ENCODE measurements at places on chromosomes 5 and 9.

DNA sequence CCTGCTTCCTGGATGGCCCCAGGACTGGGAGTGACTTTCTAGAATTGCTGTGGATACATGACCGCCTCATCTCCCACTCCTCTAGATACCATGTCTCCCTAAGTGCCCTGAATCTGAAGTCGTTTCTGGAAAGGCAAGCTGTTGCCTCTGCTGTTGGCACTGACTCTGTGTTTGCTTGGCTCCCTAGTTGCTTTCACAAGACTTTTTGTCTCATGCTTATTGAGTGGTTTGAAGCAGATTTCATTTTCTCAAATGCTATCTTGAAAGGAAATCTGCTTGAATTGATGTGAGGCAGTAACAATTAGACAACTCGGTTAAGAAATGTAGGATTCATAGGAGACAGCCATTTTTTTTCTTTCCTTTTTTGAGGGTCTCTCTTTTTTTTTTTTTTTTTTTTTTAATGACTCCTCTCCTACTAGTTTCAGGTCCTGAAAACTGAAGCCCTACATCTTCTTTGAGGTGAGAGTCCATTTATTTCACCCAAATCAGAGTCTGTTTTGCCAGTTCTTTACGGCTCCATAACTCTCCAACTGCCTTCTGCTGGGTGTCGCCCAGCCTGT lies 65.9 kb downstream of the PRDM6 start:
- DNase-seq: no peak

DNA sequence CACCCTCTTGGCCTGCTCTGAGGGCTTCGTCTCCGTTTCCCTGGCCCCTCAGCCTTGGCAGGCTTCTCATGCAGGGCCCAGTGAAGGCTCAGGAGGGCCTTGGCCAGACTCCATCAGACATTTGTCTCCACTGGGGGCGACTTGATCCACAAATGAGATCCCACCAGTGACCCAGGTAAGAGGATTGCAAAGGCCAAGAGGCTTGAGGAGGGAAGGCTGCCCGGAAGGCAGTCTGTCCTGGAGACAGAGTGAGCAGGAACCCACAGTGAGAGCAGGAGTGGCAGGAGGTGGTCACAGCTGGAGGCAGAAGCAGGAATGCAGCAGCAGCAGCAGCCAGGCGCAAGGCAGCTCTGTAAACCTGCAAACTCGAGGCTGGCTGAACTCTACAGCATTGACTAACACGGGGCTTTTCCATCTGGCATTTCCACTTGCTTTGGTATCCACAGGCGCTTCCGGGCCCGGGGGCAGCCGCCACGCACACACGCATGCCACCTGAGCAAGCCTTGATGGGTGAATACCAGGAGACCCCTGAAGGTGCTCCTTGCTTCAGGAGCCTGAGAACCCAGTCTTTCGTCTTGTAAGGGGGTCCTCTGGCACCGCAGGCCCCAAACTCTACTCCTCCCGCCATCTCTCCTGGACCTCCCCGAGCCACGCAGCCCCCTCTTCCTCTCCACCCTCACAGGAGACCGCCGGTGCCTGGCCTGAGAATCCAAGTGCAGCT lies 14.7 kb downstream of the MGAT1 start:
- DNase-seq: no peak

- DNase-seq: no peak
Observed at GRCh38 chr5:170269579-170269978, 28.0 kb downstream of the LCP2 start.

DNA sequence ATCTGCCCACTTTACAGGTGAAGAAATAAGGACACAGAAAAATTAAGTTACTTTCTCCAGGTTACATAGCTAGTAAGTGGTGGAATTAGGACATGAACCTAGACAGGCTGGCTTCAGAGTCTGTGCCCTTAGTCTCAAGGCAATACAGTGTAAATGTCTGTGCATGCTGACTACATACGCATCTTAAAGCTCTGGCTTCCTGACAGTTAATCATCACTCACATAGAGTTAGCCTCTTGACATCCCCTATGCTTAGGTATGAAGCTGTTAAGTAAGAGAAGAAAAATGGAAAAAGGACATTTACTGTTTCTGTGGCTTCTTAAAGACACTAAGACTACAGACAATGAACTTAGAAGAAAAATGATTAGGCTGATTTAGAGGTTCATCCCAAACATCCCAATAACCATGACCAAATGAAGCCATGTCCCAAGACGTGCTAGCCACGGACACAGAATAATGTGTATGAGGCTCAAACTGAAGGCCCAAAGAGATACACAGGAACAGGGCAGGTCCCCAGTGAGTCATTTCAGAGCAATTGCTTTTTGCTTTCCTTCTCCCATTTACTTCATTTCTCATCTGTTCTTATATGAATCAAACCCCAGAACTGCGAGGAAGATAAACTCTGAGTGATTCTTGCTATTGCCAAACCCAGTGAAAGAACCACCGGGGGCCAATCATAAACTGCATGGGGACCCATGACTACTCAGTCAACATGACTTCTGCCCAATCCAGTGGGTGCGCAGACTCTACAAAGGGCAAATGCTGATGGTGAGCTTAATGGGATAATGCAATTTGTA lies 100.0 kb upstream of the IFNK start:
- no peak for DNase-seq

- DNase-seq: no peak
Observed at GRCh38 chr9:76441551-76442322, 17.2 kb upstream of the GCNT1 start.

DNA sequence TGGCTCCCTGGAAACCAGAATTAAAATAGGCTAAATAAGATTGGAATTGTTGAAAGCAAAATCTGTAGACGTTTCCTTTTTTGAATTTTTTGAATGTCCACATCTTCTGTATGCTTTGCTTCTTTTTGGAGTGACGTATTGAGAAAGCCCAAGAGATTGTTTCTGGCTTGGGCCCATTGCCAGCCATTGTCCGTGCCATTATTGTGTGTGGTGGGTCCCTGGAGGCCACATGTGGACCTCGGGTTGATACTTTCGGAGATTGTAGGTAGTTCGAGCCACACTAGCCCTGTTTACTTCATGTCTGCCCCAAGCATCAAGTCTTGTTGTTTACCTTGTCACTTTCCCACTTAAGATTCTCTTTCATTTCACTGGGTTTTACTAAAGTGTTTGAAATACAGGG lies 106.0 kb downstream of the PALM2AKAP2 start:
- DNase-seq: no peak

DNA sequence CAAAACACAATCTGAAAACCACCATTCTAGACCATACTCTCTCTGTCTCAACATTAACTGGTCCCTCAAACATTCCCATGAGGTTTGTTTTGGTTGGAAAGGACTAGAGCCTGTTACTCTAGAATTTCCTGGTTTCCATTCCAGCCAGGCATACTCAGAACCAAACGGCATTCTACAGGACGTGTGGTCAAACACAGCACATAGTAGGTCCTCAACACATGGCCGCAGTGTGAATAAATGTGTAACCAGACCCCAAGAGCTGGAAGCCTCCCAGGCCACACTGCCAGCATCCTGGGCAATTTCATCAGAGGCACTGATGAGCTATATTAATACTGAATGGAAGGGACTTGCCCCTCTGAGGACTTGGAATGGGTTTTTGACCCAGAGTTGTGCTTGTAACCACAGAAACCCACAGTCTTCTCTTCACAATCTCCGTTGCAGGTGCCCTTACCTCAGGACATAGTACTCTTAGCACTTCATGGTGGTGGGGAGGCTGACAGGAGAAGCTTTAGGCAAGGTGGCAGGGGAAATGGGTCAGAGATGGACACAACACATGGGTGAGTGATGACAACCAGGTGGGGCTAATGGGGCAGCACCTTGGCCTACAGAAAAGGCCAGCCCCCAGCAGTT lies 66.0 kb downstream of the ZNF366 start:
- DNase-seq: no peak
